ENCODE measurements at places on chromosomes 5 and 9.

GRCh38 chr5:88727705-88728313 lies 155.2 kb downstream of the MEF2C start:
- DNase-seq, result peak; percentile 68

- DNase-seq, result no peak
Observed at GRCh38 chr9:14715102-14715501, 7.4 kb downstream of the CER1 start.

DNA sequence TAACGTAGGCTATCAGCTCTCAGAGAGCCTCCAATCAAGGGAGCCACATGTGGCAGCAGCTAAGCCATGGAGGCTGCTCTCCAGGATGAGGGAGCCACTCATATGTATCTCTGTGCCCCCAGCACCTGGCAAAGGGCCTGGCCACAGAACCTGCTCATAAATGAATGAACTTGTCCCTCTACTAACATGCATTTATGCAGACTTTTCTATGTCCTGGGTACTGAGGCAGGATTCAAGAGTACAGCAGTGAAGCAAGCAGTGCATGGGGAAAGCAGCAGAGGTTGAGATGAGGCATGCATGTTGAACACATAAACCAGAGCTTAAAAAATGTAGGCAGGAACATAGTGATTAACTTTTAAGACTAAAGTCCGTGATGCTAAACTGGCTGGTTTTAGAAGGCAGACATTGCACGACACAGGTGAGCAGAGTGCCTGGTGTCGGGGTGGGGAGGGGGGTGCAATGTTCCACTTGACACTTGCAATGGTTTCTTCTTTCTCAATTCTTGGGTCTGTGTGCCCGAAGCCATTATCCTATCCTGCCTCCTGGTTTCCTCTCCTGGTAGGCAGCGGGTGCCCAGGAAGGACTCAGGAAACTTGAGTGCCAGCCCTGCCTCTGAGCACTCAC lies 142.8 kb upstream of the ALDH1B1 start:
- DNase-seq, result no peak

DNA sequence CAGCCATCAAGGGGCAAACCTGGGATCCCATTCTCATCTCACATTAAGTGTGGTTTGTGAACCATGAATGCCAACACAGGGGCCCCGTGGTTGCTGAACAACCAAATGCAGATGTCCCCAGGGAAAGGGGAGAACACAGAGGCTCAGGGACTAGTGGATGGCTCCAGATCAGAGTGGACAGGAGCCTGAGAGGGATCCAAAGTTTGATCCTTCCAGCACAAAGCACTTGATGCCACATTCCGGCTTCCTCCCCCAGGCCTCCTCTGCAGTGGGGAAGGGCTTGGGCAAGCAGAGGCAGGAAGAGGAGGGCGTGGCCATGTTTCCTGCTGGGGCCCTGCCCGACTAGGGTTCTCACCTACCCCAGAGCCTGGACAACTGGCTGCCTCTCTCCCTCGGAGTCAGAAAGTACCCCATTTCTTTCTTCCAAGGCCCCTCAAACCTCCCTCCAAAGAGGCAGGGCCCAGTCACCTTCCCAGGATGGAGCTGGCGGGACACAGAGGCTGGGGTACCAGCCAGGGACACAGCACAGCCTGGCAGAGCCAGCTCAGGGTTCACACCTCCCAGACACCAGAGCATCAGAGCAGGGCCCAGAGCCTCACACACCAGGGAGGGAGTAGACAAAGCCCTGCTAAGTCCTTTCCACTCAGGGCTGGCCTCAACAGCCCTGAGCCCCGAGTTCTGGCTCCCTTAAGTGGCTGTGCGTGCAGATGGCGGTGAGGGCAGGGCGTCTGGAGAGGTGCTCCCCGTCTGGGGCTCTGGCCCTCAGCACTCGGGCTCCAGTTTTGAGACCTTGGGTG lies 4.3 kb upstream of the RNF44 start:
- peak; percentile 44 for DNase-seq

DNA sequence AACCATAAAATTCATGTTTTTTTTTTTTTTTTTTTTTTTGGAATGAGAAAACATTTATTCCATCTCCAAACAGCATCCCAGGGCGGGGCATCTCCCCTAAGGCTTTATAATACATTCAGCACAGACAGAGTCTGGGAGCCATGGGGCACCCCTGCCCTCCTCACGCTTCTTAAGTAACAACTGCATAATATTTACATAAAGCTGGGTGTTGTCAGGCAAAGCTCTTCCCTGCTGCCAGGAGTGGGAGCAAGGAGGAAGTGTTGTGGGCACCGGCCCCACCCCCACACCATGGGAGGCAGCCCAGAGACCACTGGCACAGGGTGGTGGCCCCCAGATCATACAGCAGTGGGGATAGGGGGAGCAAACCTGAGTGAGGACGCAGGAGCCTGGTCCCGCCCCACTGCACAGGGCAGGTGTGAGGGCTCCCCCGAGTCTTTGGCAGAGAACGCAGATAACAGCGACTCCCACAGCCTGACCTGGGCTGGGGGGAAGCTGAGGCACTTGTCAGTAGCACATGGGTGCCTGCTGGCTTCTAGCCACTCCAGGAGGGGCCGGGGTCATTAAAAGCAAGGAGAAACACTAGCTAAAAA lies 86.1 kb upstream of the CEP78 start:
- no peak for DNase-seq

GRCh38 chr5:93601802-93602155 lies 18.8 kb downstream of the NR2F1 start:
- DNase-seq, result no peak

DNA sequence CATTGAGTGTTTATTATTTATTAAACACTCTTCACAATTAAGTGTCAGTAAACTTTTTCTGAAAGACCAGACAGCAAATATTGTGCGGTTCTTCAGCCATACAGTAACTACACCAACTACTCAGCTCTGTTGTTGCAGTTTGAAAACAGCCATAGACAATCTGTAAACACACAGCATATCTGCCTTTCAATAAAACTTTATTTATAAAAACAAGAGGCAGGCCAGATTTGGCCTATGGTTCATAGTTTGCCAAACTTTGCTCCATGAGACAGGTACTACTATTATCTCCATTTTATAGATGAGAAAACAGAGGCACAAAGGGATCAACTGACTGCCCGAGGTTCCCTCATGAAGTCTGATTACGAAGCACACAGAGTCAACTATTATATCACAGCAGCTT lies 11.5 kb downstream of the ADAMTS12 start:
- no peak for DNase-seq

DNA sequence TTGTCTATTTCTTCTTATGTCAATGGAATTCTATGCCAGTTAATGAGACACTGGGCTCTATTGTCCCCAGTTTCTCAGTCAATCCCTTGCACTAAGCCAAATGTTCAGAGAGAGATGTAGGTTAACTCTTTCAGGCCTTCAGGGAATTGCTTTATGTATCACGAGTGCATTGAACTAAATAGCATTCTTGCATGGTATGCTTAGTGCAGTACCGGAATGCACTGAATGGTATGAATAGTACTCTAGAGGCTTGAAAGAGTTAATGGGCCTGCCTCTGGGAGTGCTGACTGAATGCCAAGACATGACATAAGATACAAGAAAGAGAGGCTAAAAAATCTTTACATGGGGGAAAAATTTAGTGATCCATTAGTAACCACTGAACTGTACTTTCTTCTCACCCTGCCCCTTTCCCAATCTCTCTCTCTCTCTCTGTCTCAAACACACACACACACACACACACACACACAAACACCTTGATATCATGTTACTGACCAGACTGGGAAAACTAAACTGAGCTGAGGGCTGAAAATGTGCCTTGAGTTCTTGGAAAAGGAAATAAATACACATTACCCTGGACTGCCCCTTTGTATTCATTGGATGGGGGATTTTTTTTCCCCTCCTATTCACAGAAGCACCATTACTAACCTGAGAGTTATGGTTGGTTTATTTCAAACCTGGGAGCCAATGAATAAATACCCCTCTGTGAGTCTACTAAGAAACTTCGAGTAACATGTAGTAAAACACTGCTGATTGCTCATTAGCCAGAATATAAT lies 35.4 kb upstream of the TMC1 start:
- peak; percentile 48 for DNase-seq

DNA sequence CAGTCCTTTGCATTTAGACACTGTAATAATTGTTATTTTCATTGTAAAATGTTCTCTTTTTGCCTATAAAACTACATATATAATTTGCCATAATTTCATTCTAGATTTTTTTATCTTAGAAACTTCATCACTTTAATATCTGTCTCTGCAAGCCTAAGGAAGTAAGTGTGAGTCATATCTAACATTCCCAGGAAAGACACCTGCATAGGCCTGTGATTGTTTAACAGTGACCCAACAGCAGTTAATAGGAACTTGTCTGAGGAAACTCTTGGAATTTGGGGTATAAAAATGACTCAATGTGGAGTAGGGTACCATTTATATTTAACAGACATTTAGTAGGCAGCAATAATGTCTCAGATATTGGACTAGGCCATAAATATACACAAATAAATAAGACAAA lies 229.2 kb upstream of the FAM174A start:
- DNase-seq, result no peak

Data from DMS53 (cell line).